Activated CD8-positive, alpha-beta T cell treated with anti-CD3 and anti-CD28 coated beads, Interleukin-2, amount 10 ng/mL, durations not matched to agents 7 days and 5 days (primary cell): ENCODE measurements at places on chromosomes 5 and 9. TPM values are rescaled to one million over a fixed set of nuclear protein-coding genes. Genes with fewer than 3 reads are reported as not detected.

- no peaks in the 10 kb centered on the region for H3K36me3 ChIP-seq
- H3K27me3 ChIP-seq: peaks cover 12% of the 10 kb centered on the region
- DNase-seq: no peak
- H3K27ac ChIP-seq: no peak overlapping the region
- H3K4me3 ChIP-seq: no peak overlapping the region
These were observed 7.7 kb upstream of the TMEFF1 start for GRCh38 chr9:100465274-100465673.

Gene CER1
- not detected for total RNA-seq

GRCh38 chr9:9912459-9912858 lies 700.3 kb downstream of the PTPRD start:
- no peaks in the 10 kb centered on the region for H3K27me3 ChIP-seq
- H3K4me1 ChIP-seq: no peaks in the 10 kb centered on the region
- H3K27ac ChIP-seq: no peak overlapping the region
- no peaks in the 10 kb centered on the region for H3K36me3 ChIP-seq
- DNase-seq: no peak

DNA sequence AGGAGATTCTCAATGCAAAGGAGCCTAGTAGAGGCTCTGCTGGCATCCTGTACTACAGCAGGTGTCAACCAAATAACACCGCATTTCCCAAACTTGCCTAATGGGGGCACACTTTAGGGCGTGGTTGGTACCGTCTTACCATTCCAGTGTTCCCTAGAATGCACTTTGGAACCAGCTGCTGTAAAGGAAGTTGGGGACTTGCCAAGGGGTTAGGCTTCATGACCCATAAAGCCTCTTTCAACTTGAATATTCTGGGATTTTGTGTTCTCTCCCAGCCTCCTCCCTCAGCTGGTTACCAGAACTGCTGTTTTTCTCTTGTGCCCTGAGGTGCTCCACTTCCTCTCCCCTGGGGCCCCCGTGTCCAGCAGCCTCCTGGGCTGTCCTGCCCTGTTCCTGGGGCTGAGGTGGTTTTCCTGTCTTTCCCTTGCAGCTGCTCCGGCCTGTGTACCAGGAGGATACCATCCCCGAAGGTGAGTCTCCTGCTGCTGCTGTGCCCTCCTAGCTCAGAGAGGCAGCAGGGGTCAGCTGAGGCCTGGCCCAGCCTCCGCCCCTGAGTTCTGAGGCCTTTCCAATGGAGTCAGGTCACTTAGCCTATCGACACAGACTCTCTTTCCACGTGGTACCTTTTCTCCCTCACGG lies 44.7 kb downstream of the RGS3 start:
- no peaks in the 10 kb centered on the region for H3K36me3 ChIP-seq
- H3K4me3 ChIP-seq: no peak overlapping the region
- no peak for DNase-seq
- H3K27ac ChIP-seq: no peak overlapping the region
- peaks cover 60% of the 10 kb centered on the region for H3K4me1 ChIP-seq

DNA sequence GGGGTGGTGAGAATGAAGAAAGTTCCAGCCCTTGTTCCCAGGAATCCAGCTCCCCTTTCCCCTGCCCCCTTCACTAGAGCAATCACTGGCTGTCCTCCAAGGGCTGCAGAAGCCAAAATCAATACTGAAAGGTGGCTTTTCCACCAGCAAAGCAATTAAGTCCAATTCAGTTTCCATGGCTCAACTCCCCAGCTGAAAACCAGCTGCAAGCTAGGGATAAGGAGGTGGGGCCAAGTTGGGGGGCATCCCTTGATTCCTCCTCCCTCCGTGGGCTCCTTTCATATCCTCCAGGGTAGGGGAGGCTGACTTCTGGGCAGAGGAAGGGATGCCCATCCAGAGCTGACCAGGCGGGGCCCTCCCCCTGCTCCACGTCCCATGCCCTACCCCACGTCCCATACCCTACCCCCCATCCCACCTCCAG lies 22.7 kb downstream of the CAMK2A start:
- H3K36me3 ChIP-seq: no peaks in the 10 kb centered on the region
- no peak for DNase-seq
- peaks cover 3% of the 10 kb centered on the region for H3K27me3 ChIP-seq
- H3K4me1 ChIP-seq: no peaks in the 10 kb centered on the region
- no peak overlapping the region for H3K27ac ChIP-seq

GRCh38 chr5:168415971-168416370 lies 70.3 kb upstream of the RARS1 start:
- no peaks in the 10 kb centered on the region for H3K4me1 ChIP-seq
- H3K4me3 ChIP-seq: no peak overlapping the region
- no peaks in the 10 kb centered on the region for H3K36me3 ChIP-seq
- no peak for DNase-seq
- H3K27me3 ChIP-seq: peaks cover 11% of the 10 kb centered on the region
- no peak overlapping the region for H3K27ac ChIP-seq

GRCh38 chr9:38708759-38709158 lies 11.2 kb downstream of the FAM240B start:
- H3K36me3 ChIP-seq: no peaks in the 10 kb centered on the region
- no peak overlapping the region for H3K27ac ChIP-seq
- no peak for DNase-seq
